ENCODE measurements at places on chromosomes 7 and 10. TPM values are rescaled to one million over a fixed set of nuclear protein-coding genes. Genes with fewer than 3 reads are reported as not detected.

The CACNB2 gene
- total RNA-seq: 4.9 TPM

The BLVRA gene
- 8.6 TPM for total RNA-seq

The NME8 gene
- total RNA-seq: not detected

The ELAPOR2 gene
- total RNA-seq: 29.5 TPM

The WNT8B gene
- total RNA-seq: 0.29 TPM

The MRC1 gene
- total RNA-seq: 0.74 TPM

The PAX4 gene
- 3.4 TPM for total RNA-seq

The UNCX gene
- 0.48 TPM for total RNA-seq

The C10orf53 gene
- total RNA-seq: not detected

The BICC1 gene
- total RNA-seq: 15.2 TPM

The PRLHR gene
- total RNA-seq: 2.6 TPM

The RBP3 gene
- total RNA-seq: not detected

The TMEM196 gene
- total RNA-seq: 0.68 TPM

The FAM237B gene
- not detected for total RNA-seq

The OPN1SW gene
- total RNA-seq: not detected

The GPR37 gene
- total RNA-seq: 16.6 TPM

The CROT gene
- 21.9 TPM for total RNA-seq

The EPHB4 gene
- total RNA-seq: 78.4 TPM

The SPDYE8 gene
- not detected for total RNA-seq

The FANK1 gene
- total RNA-seq: 11.8 TPM

The SPDYE6 gene
- not detected for total RNA-seq

The CPA2 gene
- total RNA-seq: 16.3 TPM

The CDHR1 gene
- total RNA-seq: 0.93 TPM

The KDM7A gene
- total RNA-seq: 7.5 TPM

The FZD8 gene
- 3.7 TPM for total RNA-seq

The GSTO2 gene
- 8.2 TPM for total RNA-seq

The HDAC9 gene
- 6.8 TPM for total RNA-seq

The PRPF18 gene
- 20.3 TPM for total RNA-seq

The MRPS17 gene
- total RNA-seq: 20.1 TPM

The GHRHR gene
- total RNA-seq: not detected

The PNLIPRP1 gene
- not detected for total RNA-seq

The CCDC7 gene
- total RNA-seq: 9.0 TPM

The CXCL12 gene
- total RNA-seq: 137 TPM
